Activated CD4-positive, alpha-beta T cell treated with anti-CD3 and anti-CD28 coated beads, Interleukin-2, amount 10 ng/mL, durations not matched to agents 24 days and 14 days (primary cell): ENCODE measurements at places on chromosomes 13 and 19. TPM values are rescaled to one million over a fixed set of nuclear protein-coding genes. Genes with fewer than 3 reads are reported as not detected.

GRCh38 chr19:30312582-30313352 is 59.4 kb upstream of the ZNF536 start:
- DNase-seq = no peak

DNA sequence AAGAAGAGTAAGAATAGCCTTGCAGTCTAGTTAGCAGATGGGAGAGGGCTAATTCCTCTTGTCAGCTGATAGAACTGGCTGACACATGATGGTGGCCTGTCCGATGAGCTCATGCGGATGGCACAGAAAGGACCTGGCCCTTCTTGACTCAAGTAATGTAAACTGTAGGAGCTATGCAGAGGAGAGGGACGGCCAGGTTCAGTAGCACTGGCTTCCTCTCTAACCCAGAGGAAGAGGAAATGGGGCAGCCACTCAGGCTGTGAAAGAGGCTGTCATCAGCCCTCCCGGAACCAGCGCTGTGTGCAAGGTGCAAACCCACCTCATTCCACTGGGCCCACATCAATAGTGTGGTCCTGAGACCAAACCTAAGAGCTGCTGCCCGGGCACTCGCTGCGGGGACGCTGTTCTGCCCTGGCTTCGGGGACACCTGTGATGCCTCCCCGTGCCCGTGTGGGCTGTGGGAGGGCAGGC is 30.8 kb upstream of the USE1 start:
- peak; percentile 85 for DNase-seq

GRCh38 chr13:97295283-97296182 is 73.4 kb downstream of the MBNL2 start:
- DNase-seq = no peak

- no peak for DNase-seq
Observed at GRCh38 chr19:31072451-31072850, 276.8 kb downstream of the TSHZ3 start.

- no peak for DNase-seq
Observed at GRCh38 chr13:98681049-98681448, 71.4 kb downstream of the SLC15A1 start.

DNA sequence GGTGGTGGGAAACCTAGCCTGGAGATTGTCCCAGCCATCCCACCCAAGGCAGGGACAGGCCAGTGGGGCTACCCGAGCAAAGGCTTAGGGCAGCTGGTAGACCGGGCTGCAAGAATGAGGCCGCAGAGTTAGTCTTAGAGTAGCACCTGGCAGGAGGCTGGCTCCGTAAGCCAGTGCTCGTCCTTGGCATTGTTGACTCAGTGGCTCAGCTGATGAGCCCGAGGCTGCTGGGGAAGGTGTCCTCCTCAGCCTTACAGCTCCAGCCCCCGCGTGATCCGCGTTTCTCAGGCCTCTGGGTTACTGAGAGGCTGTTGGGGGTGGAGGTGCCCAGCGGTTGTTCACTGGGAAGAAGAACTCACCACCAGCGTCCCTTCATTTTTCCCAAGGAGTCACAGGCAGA is 24.7 kb downstream of the PPP1R37 start:
- no peak for DNase-seq

DNA sequence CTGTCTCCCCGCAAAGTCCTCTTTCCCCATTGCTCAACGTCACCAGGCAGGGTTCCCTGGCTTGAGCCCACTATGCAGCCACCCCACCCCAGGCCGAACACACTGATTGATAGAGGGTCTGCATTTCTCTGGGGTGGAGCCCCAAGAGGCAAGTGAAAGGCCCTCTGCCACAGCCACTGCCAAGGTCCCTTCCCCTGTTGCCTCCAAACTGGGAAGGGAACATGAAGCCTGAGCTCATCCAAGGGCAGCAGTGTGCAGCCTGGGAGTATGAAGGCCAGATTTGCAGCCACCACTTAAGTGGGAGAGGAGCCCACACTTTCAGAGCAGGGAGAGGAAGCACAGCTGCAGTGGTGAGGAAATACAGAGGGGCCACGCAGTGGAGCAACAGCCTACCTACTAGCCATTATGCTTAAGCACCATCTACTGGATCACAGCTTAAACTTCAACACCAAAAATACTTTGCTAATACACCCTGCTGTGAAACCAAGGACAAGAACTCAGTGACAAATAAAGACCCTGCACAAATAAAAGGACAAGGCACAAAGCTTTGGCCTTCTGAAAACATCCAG is 48.6 kb downstream of the UBL3 start:
- no peak for DNase-seq

DNA sequence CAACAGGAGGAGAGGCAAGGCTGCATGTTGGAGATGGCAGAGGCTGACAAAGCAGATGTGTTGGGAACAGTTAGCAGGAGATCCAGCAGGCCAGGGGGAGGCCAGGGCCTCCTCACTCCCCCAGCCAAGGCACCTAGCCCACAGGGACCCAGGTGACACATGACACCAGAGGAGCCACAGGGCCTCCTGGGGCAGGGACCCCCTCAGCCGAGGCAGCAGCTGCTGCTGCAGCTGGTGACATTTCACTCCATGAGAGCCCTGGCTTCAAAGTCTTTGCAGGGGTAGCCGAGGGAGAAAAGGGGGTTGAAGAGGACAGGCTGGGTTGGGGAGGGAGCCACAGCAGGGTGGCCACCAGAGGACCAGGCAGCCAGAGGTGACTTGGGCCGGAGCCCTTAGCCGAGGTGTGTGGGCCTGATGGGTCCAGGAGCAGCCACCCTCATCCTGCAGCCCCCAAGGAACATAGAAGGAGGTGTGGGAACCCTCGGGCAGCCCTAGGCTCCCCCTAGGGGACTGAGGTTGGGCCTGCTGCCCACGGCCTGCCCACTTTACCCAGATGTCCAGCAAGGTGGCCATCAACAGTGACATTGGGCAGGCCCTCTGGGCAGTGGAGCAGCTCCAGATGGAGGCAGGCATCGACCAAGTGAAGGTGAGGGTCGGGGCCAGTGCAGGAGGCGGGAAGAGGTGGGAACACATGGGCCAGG is at the start of gene GNG14:
Gene GNG14 (plus strand): TSS at position 503 of the 701 bp plus-strand sequence. CDS start 51 bp downstream, at position 554.
- no peak for DNase-seq

- DNase-seq = no peak
Observed at GRCh38 chr19:37355901-37356300, 15.0 kb upstream of the ZNF527 start.

- peak; percentile 48 for DNase-seq
Observed at GRCh38 chr13:46126056-46126455, 21.2 kb upstream of the CPB2 start.

Gene TNNT1
- total RNA-seq = 0.36 and 0.51 TPM in 2 replicates

Gene VAV1
- total RNA-seq = 75.3 and 78.9 TPM in 2 replicates

Gene KLHL1
- not detected in 2 replicates for total RNA-seq

Gene SLC1A6
- not detected in 2 replicates for total RNA-seq

Gene POLR1D
- 134 and 140 TPM in 2 replicates for total RNA-seq

Gene SMAD9
- total RNA-seq = 0.05 TPM in 1 of 2 replicates, not detected in the other

Gene ZSCAN4
- total RNA-seq = not detected in 2 replicates

Gene GPR12
- not detected in 2 replicates for total RNA-seq
